ENCODE measurements at places on chromosomes 3 and 15.

- no peak for DNase-seq
These were observed 56.4 kb downstream of the NEDD4 start for GRCh38 chr15:55937040-55937439.

DNA sequence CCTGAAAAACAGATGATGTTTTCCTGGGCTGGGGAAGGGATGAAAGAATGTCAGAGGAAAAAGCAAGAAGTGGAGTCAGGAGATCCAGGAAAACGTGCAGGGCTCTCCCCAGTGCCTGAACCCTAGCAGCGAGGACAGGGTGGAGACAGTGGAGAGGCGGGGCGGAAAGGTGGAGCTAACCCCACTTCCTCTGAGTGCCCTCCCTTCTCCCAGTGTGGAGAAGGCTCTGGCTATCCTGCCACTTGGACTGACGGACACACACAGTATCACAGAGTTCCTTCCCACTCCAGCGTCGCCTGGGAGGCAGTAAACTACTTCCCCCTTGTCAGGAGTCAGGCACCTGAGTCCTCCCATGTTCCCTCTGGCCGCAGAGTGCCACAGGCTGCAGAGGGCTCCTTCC is 125.3 kb upstream of the CHRNA7 start:
- no peak for DNase-seq

DNA sequence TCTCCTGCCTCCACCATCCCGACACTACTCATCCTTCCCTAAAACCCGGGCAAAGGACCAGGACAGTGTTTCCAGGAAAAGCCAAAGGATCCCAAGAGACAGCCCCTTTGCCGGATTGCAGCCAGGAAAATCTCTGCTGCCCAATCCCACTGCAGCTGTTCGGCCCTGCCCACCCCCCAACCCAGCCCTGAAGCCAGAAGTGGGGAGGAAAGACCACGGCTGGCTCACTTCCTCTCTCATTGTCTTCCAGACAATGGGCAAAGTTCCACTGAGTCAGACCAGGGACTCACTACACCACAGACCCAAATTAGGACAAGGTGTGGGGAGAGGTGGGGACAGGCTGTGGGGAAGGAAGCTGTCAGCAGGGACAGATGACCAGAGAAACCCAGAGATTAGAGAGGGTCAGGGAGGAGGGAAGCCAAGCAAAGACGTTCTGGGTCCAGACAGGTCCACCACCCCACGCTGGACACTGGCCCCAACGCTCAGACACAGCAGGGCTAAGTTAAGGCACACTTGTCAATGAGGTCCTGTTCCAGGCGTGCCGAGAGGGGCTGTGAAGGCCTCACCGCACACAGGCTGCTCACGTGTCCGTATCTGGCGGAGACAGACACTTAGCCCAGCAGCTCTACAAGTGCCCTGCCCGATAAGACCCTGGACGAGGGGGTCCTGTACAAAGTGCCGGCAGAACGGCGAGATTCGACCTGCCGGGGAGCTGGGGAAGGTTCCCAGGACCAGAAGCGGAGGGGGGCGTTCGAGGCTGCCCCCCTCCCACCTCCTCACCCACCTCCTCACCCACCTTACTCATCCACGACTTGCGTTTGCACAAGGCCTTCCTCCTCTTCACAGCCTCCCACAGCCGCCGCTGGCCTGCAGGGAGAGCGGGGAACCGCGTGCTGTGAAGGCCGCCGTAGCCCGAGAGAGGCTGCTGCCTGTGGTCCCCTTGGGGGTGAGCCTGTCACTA is 21.9 kb downstream of the TNK2 start:
- DNase-seq, result no peak

GRCh38 chr3:184811663-184811998 is 335 bp upstream of the VPS8 start:
- no peak for DNase-seq

DNA sequence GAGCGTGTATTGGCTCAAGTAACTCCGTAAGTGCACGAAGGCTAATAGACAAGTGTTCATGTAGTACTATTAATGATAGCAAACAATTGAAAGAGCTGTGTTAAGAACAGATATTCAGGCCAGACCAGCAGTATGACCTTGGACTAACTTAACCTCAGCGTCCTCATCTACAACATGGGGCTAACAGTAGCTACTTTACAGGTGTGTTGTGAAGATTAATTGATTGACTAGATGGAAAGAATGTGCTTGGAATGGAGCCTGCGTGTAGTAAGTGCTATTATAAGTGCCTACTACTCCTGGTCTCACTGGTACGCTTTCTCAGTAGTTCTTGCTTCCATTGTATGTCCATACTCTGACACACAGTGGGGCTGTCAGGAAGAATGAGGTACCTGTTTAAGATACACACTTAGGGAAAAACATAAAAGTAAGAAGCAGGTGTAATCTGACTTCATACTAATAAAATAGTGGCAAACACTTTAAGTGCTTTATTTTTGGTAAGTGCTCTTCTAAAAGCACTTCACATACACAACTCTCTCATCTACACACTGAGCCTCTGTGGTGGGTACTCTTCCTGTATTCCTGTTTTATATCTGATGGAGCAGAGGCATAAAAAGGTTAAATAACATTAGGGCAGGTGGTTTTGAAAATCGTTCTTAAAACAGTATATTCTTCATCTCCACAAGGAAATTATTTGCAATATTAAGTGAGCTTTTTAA is 24.3 kb upstream of the FBXL22 start:
- no peak for DNase-seq

DNA sequence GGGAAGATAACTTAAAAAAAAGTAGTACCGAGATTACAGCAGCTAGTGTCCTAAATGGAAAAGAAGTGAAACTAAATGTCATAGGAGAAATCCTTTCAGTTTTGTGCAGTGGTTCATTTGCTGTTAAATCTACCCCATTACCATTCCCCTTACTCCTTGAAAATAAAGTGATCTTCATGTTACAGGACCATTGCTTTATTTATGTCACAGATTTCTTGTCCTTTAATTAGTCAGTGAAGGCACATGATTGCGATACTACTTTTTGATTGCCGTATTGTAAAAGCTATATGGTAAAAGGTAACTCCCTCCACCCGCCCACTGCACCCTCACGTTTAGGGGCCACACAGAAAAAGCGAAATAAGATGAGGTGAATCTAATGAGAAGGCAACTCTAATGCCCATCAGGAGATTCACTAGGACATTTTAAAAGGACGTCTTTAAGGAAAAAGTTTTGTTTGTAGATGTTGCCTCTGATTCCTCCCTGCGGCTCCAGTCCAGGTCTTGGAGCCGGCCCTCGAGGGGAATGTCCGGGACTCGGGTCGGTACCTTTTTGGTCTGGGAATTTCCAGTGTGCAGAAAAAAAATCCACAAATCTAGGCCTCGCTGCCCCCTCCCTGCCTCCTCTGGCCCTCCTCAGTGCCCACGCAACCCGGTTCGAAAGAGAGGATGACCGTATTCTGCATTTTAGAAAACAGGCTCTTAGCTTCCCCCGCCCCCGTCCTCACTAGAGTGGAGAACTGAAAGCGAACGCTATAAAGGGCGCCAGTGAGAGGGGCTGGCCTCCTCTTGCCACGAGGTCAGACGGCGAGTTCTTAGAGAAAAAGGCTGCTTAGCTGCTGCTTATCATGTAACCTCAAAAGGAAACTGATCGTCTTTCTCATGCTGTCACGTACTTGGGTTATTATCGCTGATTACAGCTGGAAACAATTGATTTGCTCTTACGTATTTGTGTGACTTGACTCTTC is 21.8 kb upstream of the NFKBIZ start:
- DNase-seq, result peak; percentile 26

- DNase-seq, result peak; percentile 54
These were observed 121.8 kb downstream of the PDZRN3 start for GRCh38 chr3:73502609-73503583.

- no peak for DNase-seq
These were observed 55.8 kb upstream of the IGF2BP2 start for GRCh38 chr3:185880600-185880999.

GRCh38 chr3:31170932-31171670 is 276.6 kb upstream of the GADL1 start:
- no peak for DNase-seq

All from NCI-H2227 treated with DMSO at 0.1 percent for 48 hours (cell line).